ENCODE measurements at places on chromosomes 7 and 10.

- no peak for DNase-seq
Observed at GRCh38 chr7:45579391-45579801, 5.2 kb downstream of the ADCY1 start.

DNA sequence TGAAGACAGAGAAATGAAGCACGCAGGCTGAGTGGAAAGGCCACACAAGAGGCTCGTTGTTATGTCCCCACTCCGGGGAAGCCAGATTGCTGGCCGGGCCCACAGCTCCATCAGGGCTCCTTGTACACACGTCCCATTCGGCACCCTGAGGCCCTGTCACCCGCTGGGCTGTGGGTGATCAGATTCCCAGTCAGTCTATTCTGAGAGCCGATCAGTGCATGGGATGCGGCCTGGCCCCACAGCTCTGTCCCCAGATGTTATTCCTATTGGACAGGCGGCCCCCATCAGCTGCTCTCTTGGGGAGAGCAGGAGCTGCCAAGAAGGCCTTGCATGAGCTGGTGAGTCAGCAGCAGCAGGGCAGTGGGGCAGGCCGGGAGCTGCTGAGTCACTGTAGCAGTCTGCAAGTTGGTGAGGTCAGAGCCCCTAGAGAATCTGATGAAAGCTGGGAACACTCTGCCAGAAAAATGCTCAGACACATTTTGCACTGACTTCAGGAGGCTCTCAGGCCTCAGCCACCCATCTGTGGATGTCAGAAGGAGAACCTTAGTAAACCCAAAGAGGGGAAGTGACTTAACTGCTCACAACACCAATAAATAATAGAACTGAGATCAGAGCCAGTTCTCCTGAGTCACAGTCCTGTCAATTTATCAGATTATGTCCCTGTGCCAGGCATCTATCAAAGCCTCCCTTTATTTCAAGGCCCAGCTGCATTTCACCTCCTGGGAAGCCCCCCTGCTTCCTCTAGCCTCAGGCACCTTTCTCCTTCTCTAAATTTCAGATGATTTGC, 9.4 kb upstream of the PSAP start:
- DNase-seq = peak; percentile 99

DNA sequence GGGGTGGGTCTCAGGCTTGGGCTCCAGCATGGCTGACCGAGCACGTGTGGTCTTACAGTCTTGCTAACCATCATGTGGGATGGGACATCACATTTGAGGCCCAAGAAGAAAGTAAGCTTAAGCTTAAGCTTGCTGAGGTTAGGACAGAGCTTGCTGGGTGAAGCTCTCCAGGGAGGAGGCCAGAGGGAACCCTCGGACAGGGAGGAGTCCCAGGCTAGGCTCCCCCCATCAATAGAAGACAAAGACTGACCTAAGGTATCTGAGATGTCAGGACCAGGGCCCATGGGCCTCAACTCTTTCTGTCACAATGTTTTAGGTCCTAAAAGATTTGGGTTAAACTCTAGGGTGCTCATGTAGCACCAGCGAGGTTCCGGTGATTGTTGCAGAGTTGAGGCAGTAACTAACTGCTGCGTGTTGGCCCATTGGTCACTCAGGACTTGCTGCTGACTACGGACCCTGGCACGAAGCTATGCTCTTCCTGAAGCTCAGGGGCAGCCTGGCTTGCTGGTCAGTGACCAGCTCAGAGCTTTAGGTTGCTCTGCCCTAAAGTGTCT, 10.5 kb downstream of the AKR1E2 start:
- no peak for DNase-seq

DNA sequence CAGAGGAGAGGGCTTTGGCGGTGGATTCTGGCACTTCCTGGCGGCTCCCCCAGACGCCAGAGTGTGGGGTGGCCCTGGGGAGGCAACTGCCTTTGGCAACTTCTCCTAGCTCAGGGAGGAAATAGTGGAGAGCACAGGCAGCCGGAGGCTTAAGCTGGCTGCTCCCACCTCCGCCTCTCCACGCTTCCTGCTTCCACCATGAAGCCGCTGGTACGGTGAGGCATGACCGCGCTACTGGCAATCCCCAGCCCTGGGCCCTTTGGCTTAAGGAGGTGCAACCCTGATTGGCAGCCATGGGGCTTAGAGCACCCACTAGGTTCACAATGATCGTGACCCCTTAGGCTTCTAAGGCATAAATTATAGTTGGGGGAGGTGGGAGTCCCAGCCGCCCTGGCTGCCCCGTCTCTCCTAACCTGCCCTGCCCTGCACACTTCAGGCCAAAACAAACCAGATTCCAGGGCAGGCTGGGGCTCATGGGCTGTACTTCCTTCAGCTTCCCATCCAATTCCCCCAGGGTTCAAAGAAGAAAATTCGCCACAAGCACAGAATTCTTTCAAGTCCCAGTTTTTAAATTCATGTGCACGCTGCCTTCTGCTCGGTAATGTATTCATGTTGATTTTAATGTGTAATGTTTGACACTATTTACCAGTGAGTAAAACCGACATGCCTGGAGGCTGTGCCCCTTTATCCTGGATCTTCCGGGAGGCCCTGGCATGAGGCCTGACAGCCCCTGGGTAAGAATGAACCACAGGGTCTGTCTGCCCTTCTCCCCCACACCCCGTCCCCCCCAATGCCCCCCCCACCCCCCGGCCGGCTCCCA, 90.7 kb upstream of the LRRC4 start:
- DNase-seq = no peak

DNA sequence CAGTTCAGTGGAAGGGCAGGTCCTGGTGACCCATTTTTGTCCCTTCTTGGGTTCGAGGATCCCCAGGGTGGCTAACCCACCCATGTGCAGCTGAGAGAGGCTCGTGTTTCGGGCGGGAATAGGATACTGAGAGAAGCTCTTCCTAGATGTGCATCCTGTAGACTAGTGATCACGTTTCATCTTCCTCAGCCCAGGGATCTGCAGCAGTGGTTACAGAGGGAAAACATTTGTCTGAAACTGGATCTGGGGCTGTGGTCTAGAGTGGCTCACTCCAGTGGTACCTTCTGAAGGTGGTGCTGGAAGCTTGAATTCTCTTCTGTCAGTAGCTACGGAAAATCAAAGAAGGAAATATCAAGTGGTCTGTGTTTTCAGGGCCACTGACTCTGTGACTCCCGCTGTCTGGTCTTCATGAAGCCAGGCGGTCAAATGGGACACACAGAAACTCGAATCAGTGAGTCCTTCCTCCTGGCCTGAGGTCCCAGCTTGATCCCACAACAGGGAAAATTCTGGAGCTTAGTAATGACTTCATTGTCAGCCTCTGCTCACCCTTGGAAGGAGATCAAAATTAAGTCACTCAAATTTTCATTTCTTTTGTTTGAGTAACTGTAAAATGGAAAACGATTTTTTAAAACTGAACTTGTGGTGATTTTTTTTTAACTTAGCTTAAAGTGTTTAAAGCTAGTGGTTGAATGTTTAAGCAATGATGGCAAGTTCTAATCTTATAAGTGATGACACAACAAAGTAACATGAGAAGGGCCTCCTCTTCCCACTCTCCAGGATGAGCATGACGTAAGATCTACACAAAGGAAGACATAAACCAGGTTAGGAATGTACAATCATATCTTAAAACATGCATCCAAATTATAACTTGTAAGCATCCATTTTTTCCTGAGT, 469.3 kb upstream of the KLF6 start:
- DNase-seq = peak; percentile 45

GRCh38 chr10:17662193-17663138, 18.5 kb downstream of the STAM start:
- no peak for DNase-seq

GRCh38 chr10:97714401-97715258, 1.1 kb downstream of the MARVELD1 start:
- DNase-seq = peak; percentile 61
